ENCODE measurements at places on chromosomes 6 and 20.

DNA sequence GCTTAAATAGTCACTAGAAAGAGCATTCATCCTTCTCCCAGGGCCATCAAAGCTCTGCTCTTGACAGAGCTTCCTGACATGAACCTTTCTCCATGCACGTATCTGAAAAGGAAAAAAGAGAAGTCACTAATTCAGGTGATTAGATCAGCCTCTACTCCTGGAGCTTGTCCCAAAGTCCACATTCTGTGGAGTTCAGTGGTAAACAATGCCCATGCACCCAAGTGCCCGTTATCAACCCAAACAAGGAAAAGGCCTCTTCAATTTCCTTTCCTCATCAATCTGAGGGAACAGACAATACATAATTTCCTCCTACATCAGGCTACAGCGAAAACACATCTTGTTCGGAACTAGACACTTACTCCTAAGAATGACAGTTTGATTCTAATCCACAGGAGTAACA, 129.2 kb upstream of the PCSK2 start:
- no peak for DNase-seq

DNA sequence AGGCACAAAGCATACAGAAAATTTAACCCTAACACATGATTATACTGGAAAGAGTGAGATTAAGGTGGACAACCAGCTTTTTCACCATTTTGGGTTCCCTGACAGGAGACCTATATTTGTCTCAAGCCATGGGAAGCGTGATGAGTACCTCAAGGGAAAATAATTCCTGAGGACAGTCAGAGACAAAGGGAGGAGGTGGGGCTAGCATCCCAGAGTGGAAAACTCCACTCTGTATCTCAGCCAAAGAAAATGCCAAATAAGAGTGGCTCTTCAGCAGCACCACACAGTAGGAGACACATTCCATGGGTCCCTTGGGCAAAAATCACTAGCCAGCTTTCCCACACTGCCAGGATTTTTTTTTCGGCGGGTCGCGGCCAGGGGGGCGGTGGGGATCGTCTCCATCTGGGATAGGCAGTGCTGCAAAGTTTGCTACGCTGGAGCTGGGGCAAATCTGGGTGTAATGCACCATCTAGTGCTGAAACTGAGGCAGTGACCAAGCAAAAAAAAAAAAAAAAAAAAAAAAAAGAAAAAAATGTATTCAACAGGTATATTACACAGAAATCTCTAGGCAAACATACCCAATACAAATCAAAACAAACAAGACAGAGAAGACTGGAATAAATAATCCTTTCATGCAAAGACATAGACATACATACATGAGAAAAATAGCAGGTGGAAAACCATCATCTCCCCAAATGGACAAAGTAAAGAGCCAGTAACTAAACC, 77.3 kb upstream of the SLC35F1 start:
- DNase-seq: no peak

- no peak for DNase-seq
These were observed 684 bp upstream of the MED23 start for GRCh38 chr6:131628726-131629125.

DNA sequence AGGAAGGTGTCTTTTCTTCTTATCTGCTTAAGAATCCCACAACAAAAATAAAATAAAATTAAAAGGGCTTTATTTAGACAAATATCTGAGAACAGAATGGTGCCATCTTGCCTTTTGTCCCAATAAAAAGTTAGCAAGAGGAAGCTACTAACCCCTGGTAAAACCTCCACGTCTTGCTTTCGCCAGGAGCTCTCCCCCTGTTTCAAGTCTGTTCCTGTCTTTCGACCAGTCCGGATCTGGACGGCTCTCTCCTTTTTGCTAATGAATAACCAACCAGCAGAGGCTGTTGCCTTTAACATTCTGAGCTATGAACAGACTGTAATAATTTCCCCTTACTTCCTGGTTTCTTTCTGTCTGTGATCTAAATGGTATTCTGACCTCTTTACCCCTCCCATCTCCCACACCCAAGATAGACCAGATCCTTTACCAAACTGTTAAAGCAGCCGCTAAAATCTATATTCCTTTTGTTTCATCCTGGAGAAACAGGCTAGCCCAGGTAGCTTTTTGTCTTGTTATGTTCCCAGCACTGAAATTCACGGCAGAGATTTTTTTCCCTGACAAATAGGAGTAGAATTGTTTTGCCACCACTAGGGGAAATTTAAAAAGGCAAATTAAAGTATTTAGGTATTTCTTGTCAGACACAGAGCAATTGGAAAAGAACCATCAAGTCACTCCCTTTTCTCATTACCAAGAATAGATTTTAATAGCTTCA, at the start of gene FRK:
TSS of gene FRK (minus strand) at position 320 of the 712 bp plus-strand sequence. CDS start 580 bp downstream, outside the sequence.
- DNase-seq: no peak

DNA sequence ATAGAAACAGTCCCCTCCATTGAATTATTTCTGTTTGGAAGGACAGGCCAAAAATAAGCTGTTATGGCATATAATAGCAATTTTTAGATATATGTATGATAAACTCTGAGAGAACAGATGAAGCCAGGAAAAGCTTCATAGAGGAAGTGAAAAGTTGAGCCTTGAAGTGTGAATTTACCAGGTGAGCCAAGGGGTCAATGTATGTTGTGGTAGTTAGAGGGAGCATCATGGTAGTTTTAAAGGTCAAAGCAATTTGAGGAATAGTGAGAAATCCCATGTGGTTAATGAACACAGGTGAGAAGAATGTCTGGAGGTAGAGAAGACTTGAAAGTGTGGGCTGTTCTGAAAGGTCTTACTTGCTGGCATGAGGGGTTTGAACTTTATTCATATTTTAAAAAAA, 47.0 kb downstream of the COL19A1 start:
- DNase-seq: no peak

- DNase-seq: no peak
These were observed 24.9 kb downstream of the PDYN start for GRCh38 chr20:1968964-1969363.

DNA sequence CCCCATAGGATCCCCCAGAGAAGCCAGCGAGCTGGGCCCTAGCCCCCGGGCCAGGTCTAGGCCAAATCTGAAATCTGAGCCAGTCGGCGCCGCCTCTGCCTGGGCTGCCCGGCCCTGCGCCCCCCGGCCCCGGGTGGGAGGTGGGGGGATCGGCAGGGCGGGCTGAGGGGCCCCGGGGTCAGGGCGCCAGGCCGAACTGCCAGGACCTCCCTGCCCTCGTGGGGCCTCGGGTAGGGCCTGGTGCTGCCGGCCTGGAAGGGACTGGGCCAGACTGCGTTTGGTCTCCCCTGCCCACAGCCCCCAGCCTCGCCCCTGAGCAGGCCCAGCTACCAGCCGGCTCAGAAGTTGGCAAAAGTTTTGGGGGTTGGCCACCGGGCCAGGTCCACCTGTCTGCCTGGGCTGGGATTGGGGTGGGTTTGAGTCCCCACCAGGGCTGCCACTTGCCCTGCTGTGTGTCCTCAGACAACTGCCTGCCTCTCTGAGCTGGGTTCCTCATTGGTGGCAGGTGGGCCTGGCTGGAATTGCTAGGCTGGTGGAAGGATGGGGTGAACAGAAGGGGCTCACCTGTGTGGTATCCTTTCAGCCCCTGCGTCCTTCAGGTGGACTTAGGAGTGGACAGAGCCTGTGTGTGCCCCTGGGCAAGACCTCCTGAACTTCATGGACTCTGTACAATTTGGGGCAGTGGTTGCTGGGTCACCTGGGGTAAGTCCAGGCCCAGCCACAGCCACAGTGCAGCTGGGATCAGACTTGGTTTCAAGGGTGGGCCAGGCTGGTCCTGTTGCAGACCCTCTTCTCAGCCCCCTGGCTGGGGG, 801 bp downstream of the SRC start:
- no peak for DNase-seq

DNA sequence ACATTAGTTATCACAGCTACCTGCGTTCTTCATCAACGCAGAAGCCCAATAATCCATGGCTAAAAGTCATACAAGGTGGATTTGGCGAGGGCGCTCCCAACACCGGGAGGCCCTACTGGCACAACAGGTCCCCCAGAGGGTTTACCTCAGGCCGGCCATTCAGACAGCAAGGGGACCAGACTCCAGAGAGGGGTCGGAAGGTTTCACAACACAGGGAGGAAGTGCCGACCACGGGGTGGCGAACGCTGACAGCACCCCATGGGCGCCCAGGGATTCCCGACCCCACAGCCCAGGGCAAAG, 1515.9 kb upstream of the DEFB115 start:
- no peak for DNase-seq

Data from GDM1 (cell line).